Bronchial smooth muscle cell (primary cell): ENCODE measurements at places on chromosomes 11 and 22. TPM values are rescaled to one million over a fixed set of nuclear protein-coding genes. Genes with fewer than 3 reads are reported as not detected.

Gene ABCG4
- total RNA-seq, result 0.09 and 0.16 TPM in 2 replicates

Gene HSCB
- total RNA-seq, result 9.9 and 18.0 TPM in 2 replicates

Gene CDC42BPG
- 0.16 and 0.69 TPM in 2 replicates for total RNA-seq

Gene MIEF1
- 12.1 and 13.9 TPM in 2 replicates for total RNA-seq
